ENCODE measurements at places on chromosomes 16 and 17. TPM values are rescaled to one million over a fixed set of nuclear protein-coding genes. Genes with fewer than 3 reads are reported as not detected.

DNA sequence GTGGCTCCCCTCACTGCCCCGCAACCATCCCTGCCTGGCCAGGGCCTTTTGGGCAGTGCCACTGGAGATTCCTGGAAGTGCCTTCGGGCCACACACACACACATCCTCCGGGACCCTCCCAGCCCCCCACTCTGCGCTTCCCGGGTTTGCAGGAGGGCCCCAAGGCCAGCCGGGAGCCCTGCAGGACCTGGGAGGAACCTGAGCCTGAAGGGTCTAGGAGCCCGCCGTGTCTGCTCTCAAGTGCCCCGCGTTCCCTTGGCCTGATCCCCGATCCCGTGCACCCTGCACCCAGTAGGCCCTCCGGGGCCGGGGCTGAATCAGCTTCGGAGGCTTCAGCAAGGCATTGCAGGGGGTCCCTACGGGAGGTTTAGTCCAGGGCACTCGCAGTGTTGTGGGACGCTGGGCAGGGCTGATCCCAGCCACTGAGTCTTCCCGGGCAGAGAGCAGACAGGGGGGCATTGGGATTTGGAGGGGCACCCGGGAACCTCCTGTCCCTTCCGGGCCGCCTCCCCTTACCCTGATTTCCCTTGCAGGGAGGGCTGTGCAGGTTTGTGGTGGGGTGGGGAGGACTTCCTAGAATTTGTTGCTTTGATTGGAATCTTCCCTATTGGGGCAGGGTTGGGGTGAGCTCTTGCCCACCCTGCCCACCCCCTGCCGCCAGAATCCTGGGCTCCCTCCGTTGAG is 36.9 kb downstream of the TMEM235 start:
- no peak for DNase-seq

- DNase-seq, result no peak
Measured at GRCh38 chr16:8402981-8403843, 187.1 kb downstream of the TMEM114 start.

SLC38A8 gene
- 3.1 TPM for total RNA-seq

DNA sequence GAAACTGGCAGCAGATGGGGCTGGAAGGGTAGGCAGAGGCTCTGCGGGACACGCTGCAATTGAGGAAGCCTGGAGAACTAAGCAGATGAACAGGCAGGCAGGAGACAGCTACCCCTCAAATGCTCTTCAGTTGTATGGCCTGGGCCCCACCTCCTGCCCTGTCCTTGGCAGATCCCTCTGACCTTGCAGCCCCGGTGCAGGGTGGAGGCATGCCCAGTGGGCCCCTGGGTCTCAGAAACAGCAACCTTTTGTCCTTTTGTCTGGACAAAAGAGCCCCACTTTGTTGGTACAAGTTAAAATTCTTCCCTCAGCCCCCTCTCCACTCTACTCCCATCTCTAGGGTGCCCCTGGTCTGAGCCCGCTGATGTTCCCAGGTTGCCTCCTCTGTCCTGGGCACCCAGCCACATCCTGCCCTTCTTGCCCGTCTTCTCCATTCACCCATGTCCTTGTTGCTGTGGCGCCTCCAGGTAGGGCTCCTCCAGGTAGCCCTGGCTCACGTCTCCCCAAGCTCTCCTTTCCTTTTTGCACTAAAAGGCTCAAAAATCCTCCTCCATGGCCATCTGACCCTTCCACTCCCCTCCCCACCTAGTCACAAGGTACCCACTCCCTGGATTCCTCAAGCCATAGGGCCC is 136.8 kb downstream of the CLEC16A start:
- no peak for DNase-seq

DNA sequence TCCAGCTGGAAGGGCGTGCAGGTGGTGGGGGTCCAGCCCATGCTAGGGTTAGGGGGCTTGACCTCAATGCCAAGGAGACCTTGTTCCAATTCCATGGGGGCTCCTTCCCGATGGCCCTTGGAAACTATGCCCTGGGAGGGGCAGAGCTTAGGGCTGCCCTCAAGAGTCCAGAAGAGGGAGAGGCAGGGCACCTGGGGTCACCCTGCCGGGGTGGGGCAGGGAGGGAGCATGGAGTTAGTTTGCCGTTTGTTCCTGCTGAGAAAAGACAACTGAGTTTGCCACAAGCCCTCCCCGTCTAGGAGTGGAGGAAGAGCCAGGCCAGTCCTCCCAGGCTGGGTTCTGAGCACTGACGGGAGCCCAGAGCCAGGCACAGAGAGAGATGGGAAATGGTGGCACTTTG is 21.4 kb downstream of the MMP15 start:
- no peak for DNase-seq

DNA sequence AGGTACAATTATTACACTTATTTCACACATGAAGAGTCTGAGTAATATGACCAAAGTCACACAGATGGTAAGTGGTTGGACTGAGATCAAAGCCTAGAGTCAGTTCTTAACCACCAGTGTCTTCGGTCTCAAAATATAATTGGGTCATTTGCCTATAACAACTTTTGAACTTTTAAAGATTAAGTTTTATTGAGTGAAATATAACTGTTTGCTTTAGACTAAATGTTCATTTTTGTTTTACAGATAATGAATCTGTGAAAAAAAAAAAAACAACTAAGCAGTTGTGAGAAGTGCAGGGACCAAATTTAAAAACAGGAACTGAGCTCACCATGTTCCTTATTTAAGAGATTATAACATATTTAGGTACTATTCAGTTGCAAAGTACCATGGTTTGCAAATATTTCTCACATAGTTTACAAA is 150.1 kb downstream of the ITFG1 start:
- DNase-seq, result no peak

- no peak for DNase-seq
Measured at GRCh38 chr17:31296142-31296541, 897 bp downstream of the OMG start.

ELMO3 gene
- 0.89 TPM for total RNA-seq

DNA sequence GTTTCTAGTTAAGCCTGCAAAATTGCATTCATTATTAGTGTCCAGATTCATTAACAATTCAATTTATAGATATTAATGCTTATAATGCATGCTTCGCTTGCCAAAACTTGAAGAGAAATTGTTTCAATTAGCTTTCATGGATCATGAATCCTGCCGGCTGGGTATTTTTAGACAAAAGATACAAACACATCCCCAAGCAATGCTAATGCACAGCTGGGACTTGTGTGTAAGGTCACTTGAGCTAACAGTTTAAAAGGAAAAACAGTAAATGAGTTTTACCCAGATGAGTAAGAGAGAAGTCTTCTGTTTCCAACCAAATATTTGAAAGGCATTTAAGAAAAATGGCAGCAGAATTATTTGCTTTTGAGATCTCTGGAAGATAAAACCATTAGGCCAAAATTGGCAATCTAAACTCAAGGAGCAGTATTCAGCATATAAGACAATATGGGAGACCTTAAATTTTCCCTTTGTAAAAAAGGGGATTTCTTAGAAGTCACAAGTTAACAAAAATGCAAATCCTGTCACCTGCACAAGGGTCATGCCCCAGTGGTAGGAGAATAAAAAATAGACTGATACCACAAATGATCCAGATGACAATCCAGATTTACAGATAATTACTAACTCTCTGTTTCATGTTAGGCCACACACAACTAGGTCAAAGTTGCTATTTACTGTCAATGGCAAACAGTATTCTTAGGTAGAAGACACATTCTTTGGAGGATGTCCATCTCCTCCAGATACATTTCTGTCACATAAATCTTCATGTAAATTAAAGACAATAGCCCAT is 418.4 kb upstream of the PMFBP1 start:
- DNase-seq, result no peak

DNA sequence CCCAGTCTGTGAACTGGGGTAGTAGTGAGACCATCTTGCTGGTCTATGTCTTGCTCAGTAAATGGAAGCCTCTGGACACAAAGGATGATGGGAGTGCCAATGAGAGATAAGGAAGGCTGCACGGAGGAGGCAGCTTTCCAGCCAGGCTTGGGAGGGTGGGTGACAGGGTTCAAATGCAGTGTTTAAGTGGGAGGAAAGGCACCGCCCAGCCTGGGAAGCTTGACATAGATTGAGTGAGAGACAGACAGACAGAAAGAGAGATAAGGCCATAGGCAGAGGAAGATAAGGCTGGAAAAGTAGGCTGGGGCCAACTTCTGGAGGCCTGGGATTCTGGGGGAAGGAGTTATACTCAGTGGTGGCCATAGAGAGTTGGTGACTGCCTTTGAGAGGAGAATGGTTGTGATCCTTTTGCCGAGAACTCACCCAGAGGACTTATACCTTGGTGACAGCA is 7.2 kb upstream of the COL1A1 start:
- DNase-seq, result no peak

DNA sequence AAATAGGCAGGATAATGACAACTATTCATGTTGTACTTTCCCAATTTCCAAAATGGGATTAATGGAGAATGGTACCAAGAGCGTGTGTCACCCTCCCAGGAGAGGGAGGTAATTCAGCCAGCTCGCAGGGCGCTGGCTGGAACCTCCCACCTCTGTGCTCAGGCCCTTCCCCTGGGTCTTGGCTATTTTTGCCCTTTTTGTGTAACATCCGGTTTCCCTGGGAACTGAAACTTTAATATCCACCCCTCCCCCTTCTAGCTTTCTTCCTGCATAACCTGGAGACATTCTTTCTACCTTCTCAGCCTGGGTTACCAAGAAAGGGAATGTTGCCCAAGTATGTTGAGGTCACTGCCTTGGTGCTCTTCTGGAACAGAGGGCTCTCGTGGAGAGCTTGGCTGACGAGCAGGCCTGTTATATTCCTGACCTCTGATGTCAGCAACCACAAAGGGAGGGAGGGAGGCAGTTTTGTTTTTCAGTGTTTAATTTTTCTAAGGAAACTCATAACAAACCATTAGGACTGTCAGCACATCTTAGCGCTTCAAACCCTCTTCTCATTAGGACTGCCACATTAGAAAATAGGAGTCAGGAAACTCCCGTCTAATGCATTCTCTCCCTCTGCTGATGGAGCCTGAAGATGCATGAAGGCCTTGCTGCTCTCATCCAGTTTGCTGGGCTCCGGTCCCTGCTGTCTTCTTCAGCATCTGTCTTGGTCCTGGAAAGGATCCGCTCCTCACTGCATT is 25.6 kb downstream of the ITGB3 start:
- DNase-seq, result peak; percentile 76

DNA sequence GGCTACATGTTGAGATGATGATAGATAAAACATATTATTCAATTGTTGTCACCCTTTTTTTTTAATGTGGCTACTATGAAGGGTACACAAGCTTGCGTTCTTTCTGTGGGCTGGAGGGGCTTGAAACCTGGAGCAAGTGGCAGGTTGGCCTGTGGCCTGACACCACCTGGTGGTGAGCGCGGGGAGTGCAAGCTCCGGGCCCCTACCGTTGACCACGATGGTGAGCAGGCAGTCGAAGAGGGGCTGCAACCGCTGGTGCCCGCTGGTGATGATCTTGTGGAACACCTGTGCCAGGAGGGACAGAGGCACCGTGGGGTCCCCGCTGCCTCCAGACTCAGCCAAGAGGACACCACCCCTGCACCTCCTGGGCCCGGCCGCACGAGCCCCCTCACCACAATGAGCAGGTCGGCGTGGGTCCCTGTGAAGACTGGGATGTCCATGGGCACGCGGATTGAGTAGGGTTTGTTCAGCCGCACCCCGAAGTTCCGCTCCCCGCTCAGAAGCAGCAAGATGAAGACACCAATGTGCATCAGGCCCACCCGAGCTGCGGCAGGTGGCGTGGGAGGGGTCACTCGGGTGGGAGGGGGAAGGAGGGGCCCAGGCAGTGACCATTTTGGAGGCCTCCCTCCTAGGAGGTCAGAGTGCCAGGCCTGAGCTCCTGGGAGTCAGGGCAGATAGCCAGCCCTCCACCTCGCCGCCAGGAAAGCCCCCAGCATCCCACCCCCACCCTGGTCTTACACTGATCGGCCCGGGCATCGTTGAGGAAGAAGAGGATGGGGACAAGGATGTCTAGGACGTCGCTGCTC is 14.4 kb downstream of the HID1 start:
- DNase-seq, result peak; percentile 82

IGF2BP1 gene
- total RNA-seq, result not detected

RAMP2 gene
- 41.3 TPM for total RNA-seq

GRCh38 chr16:31082368-31083045 is 6.2 kb downstream of the PRSS53 start:
- no peak for DNase-seq

GRCh38 chr16:800834-801511 is 439 bp upstream of the GNG13 start:
- no peak for DNase-seq

SCIMP gene
- 1.0 TPM for total RNA-seq

DNA sequence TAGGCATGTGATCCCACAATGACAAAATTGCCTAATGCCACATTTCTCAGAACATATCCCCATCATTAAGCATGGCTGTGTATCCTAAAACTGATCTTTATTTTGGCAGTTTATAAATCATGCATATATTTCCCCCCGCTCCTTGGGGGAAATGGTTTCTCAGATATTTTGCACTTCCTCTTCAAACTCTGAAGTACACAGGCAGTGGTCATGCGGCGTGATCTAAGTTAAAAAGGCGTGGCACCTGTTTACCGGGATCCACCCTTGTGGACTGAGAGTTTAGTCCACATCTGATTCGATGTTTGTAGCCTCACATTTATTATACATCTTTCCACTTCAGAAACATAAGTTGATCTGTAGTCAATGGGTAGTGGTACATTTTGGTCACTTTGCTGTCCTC is 51.4 kb downstream of the USP10 start:
- DNase-seq, result no peak

DNA sequence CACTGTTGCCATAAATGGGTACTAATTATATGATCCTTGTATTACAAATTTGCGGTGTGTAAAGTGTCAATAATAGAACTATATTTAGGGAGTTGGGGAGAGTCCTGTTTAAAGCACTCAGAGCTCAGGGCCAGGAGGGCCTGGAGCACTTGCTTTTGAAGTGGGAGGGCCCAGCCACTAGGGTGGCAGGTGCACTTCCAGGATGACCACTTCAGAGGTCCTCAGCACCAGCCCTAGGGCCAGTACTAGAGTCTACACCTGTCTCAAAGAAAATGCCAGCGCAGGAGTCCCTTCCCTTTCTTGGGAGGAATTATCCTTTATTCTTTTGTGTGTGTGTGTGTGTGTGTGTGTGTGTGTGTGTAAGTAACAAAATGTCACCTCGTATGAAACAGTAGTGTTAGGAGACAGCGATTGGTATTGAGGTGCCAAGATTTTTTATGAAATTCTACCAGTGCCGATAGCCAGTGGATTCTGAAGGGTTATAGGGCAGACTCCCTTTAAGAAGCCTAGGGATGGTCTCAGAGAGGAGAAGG is 31.9 kb downstream of the MYO18A start:
- no peak for DNase-seq

ADAM11 gene
- 20.0 TPM for total RNA-seq

RPL38 gene
- total RNA-seq, result 747 TPM

ABI3 gene
- 6.3 TPM for total RNA-seq

- no peak for DNase-seq
Measured at GRCh38 chr16:18782697-18783429, 7.3 kb downstream of the RPS15A start.
